ENCODE measurements at places on chromosomes 12 and 14. TPM values are rescaled to one million over a fixed set of nuclear protein-coding genes. Genes with fewer than 3 reads are reported as not detected.

Gene FOXN4
- 0.08 TPM for total RNA-seq

Gene NEDD8
- 155 TPM for total RNA-seq

Gene CIROP
- total RNA-seq, result not detected

Gene AMDHD1
- 0.54 TPM for total RNA-seq

Gene RIPK3
- not detected for total RNA-seq

Gene CCDC184
- total RNA-seq, result 0.74 TPM

Gene CACNB3
- 40.5 TPM for total RNA-seq

Gene ANO4
- not detected for total RNA-seq

Gene CLEC4A
- total RNA-seq, result 0.33 TPM

Gene OR6C2
- total RNA-seq, result not detected

Gene BTBD6
- total RNA-seq, result 0.26 TPM

Gene ACSM4
- total RNA-seq, result not detected

Gene CTSG
- not detected for total RNA-seq

Gene KRT6C
- not detected for total RNA-seq

Gene ERBB3
- total RNA-seq, result 0.90 TPM

Gene PTGR2
- 17.1 TPM for total RNA-seq

GRCh38 chr14:42664190-42664589 lies 1057.5 kb downstream of the LRFN5 start:
- no peak for DNase-seq

GRCh38 chr12:124655698-124656516 lies 88.5 kb upstream of the NCOR2 start:
- DNase-seq, result no peak

- DNase-seq, result no peak
Measured at GRCh38 chr12:111789779-111790178, 23.0 kb downstream of the ALDH2 start.

GRCh38 chr12:1287446-1287975 lies 296.5 kb downstream of the ERC1 start:
- DNase-seq, result no peak

GRCh38 chr12:76080729-76081415 lies 3.6 kb downstream of the NAP1L1 start:
- no peak for DNase-seq

GRCh38 chr12:107526555-107527180 lies 158.9 kb upstream of the PWP1 start:
- DNase-seq, result no peak

DNA sequence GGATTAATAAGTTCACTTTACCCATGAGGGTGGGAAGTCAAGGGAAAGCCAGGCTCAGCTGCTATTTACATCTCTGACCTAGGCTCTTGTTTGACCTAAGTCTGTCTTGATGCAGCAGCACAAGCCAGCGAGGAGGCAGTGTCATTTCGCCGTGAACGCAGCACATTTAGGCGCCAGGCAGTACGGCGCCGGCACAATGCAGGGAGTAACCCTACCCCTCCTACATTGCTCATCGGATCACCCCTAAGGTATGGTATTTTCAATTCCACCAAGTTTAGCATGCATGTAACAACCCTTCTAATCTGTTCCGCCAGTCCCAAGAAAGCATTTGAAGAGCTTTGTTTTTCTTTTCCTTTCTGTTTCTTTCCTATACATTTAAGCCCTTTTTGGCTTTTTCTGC lies 81.2 kb downstream of the PCNX1 start:
- DNase-seq, result no peak

DNA sequence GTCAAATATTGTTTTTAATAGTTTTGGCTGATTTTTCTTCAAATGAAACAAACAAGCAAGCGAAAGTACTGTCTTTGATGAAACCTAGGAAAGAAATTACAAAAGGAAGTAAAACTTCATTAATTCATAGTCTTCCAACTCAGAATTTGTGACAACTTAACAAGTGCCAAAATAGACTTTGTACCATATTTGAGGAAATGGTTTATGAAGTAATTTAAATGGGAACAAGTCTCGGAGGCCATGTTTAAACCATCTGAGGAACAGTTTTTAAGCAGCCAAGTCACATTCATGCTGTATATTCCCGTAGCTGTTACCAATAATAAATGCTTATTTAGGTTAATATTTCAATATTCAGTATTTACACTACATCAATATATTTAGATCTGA lies 745 bp upstream of the ARHGDIB start:
- no peak for DNase-seq

DNA sequence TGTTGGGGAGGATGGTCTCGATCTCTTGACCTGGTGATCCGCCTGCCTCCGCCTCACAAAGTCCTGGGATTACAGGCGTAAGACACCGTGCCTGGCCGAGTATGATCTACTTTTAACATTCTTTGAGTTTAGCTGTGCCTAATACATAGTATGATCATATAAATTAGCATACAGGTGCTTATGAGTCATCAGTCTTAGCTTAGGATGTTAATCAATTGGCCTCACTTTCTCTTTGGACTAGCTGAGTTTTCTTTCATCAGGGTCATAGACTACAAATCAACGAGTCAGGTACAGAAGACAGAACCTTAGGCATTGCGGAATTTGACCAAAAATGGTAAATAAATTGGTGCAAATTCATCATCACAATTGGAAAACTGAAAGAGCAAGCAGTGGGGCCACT lies 2.2 kb downstream of the SLC25A21 start:
- no peak for DNase-seq

DNA sequence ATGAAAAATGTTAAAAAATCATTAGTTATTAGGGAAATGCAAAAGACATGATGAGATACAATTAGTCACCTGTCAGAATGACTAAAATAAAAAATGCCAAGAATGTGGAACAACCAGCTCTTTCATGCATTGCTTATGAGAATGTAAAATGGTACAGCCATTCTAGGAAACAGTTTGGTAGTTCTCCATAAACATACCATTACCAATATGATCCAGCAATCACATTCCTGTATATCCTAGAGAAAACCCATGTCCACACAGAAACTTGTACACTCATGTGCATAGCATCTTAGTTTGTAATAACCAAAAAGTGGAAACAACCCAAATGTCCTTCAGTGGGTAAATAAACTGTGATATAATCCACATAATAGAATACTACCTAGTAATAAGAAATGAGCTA lies 245.7 kb downstream of the FUT8 start:
- no peak for DNase-seq

DNA sequence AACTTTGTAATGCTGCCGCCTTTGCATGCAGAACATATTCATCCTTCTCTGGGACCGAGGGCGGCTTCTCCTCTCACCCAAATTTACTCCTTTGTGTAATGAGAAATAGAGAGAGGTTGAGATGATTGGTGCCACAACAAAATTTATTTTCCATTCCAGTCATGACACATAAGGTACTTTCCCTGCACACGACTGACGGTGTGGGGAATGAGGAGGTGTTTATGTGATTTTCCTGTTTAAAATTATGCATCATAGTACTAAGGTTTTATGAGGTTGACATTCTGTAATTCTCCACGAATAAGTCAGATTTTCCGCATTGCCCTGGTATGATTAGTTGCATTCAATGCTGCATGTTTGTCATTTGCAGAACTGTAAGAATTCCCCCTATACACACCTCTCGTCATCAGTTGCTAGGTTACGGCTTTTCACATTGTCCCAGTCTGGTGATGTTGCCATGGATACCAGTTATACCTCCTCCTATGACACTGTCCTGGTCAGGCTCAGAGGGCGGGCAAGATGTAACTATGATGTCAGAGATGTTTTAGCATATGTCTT lies 23.1 kb downstream of the BICDL1 start:
- no peak for DNase-seq

- DNase-seq, result no peak
Measured at GRCh38 chr12:94244165-94245133, 96.1 kb downstream of the PLXNC1 start.

DNA sequence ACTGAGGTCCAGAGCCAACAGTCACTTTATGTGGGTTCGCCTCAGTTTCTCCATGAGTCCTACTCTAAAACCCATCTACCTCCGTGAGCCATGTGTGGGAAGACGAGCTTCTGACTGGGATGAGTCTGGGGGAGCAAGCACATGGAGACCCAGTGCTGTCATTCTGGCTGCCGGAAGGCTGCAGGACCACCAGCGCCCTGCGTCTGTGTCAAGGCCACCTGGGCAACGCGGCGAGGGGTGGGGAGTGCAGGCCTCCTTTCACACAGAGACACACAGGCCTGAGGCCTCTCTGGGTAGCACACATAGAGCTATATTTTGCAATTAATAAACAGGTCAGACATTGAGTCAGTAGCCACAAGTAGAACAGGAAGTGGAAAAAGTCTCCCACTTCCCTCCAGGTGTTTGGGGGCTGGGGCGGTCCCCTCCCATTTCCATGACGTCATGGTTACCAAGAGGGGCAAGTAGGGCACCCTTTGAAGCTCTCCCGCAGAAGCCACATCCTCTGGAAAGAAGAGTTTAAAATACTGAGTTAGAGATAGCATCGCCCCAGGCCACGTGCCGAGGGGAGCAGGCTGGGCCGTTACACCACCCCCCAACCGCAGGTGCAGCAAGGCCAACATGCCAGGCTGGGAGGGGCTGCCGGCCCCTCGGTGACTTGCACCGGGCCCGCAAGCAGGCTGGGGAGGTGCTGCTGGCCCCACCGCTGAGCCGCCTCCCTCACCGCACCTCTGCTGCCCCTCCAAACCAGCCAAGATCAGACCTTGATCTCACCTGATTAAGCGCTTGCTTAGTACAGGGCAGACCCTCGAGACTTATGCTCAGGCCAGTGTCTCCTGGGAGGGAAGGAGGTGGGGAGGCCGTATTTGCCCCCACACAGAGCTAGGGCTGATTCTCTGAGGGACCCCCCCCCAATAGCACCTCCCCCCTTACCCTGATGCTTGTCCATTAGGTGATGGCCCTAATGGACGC lies 32.7 kb downstream of the DAD1 start:
- no peak for DNase-seq

DNA sequence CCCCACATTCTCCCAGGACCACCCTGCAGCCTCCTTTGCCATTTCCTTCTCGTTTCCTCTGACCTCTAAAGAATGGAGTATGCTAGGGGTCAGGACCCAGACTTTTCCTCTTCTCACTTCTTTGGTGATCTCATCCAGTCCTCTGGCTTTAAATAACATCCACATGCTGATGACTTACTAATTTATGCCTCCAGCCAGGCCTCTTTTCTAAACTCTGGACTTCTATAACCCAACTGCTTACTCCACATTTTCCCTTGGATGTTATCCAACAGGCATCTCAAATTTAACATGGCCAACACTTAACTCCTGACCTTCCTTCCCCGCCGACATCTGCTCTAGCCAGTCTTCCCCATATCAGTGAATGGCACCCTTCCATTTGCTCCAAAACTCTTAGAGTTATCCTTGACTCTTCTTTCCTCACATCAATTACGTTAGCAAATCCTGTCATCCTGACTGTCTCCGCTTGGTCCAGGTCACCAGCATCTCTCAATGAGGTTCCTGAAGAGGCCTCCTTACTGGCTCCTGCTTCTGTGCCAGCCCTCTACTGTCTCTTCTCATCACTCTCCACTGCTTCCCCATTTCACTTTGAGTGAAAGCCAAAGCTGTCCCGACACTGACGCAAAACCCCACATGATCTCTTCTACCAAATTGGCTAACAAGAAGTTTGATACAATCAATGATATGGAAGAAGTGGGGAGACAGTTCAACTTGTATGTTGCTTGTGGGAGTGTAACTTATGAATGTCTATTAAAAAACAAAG lies 42.7 kb downstream of the TMBIM6 start:
- no peak for DNase-seq

- DNase-seq, result peak; percentile 15
Measured at GRCh38 chr14:62409626-62410300, 635.5 kb downstream of the KCNH5 start.
